ENCODE measurements at places on chromosomes 12 and 14.

DNA sequence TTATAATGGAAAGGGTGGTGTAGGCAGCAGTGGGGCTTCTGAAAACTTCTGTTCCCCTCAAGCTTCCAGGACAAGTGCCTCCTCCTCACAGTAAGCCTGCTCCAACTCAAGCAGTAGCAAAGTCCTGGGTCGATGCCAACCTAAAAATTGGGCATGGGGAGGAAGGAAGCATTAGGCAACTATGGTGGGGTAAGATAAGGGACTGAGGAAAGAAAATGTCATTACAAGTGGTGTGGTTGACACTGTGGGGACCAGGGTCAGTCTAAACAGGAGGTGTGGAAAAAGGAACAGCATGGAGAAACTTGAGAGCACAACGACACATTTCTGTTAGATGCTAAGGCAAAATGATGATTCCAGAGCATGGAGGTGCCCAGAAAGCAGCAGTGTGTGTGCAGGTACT lies 34.9 kb downstream of the WIF1 start:
- no peaks in the 10 kb centered on the region for H3K36me3 ChIP-seq
- peaks cover 36% of the 10 kb centered on the region for H3K27me3 ChIP-seq
- no peaks in the 10 kb centered on the region for H3K4me1 ChIP-seq
- no peak overlapping the region for H3K27ac ChIP-seq
- no peak for DNase-seq

GRCh38 chr12:57783466-57783801 lies 847 bp downstream of the TSFM start:
- no peak for DNase-seq
- no peaks in the 10 kb centered on the region for H3K27me3 ChIP-seq
- peak overlapping the region; percentile 97 for H3K4me3 ChIP-seq
- peaks cover 38% of the 10 kb centered on the region for H3K4me1 ChIP-seq

DNA sequence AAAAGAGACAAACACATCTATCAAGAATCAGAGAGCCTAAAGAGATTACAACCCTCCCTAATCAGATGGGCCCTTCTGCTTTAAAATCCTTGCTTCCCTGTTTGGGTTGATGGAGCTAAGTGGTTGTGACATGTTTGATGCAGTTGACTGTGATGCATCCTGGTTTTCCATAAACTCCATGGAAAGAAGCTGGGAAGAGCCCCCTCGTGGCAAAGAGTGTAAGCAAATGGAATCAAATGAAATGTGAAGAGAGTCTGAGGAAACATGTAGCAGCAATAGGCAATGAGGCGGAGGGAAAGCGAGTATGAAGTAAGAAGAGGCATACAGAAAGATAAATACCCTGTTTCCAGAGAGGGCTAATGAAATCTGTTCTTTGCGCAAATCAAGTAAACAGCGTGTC lies 70.4 kb upstream of the SLCO1C1 start:
- no peak for DNase-seq
- H3K27ac ChIP-seq, result no peak overlapping the region
- no peaks in the 10 kb centered on the region for H3K36me3 ChIP-seq
- no peaks in the 10 kb centered on the region for H3K4me1 ChIP-seq

GRCh38 chr12:64142382-64142781 lies 79.7 kb downstream of the KICS2 start:
- H3K4me3 ChIP-seq, result no peak overlapping the region
- H3K27ac ChIP-seq, result no peak overlapping the region
- no peak for DNase-seq
- no peaks in the 10 kb centered on the region for H3K36me3 ChIP-seq

Measured in activated CD8-positive, alpha-beta memory T cell treated with anti-CD3 and anti-CD28 coated beads, Interleukin-2, amount 10 ng/mL, durations not matched to agents 7 days and 5 days (primary cell).